ENCODE measurements at places on chromosomes 2 and 18.

DNA sequence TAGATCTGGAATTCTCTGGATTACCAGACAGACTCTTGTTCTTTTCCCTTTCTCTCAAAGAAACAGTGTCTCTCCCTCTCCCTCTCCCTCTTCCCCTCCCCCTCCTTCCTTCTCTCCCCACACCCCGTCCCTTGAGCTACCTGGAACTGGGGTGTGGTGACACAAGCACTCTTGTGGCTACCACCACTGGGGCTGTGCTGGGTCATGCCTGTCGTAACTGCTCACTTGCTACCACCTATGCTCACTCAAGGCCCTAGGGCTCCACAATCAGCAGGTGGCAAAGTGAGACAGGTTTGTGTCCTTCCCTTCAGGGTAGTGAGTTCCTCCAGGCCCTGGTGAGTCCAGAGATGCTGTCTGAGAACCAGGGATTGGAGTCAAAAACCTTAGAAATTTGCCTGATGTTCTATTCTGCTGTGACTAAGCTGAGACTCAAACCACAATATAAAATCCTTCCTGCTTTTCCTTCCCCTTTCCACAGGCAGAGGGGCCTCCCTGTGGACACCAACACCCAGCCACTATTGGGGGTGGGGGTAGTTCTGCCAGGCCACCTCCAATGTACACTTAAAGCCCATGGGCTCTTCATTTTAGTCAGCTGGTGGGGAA, 70.8 kb downstream of the OXER1 start:
- DNase-seq, result no peak

- DNase-seq, result no peak
These were observed 39.5 kb downstream of the SFT2D3 start for GRCh38 chr2:127740665-127741288.

- DNase-seq, result no peak
These were observed 73.3 kb upstream of the PNPT1 start for GRCh38 chr2:55766947-55767346.

DNA sequence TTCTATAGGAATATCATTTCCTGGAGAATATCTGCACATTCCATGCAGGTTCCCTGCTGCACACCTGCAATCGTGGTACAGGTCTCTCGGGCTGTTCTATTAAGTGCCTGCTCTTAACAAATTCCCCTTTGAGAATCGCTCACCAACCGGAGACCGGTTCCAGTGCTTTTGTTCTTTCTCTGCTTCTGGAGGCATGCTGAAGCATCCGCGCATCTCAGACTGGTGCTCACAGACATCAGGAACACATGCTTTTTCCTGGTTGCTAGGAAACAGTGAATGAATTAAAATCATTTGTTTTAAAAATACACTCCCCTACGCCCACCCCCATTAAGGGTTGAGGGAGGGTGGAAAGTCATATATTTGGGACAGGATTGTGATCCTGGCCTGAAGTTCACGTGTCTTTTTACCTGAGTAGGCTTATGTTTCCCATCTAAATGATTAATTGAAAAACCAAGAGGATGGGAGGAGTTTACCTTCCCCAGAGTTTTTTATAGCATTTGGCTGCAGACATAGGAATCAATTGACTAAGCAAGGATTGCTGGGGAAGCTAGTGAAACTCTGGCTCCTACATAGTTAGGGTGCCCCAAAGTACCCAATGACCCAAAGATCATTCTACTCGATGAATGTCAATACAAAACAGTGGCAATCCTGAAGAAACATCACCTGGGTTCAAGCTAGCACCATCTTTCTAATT, at the start of gene C2orf80:
C2orf80 (minus strand) TSS at position 221 of the 694 bp plus-strand sequence. CDS start 3,044 bp downstream, outside the sequence.
- no peak for DNase-seq

DNA sequence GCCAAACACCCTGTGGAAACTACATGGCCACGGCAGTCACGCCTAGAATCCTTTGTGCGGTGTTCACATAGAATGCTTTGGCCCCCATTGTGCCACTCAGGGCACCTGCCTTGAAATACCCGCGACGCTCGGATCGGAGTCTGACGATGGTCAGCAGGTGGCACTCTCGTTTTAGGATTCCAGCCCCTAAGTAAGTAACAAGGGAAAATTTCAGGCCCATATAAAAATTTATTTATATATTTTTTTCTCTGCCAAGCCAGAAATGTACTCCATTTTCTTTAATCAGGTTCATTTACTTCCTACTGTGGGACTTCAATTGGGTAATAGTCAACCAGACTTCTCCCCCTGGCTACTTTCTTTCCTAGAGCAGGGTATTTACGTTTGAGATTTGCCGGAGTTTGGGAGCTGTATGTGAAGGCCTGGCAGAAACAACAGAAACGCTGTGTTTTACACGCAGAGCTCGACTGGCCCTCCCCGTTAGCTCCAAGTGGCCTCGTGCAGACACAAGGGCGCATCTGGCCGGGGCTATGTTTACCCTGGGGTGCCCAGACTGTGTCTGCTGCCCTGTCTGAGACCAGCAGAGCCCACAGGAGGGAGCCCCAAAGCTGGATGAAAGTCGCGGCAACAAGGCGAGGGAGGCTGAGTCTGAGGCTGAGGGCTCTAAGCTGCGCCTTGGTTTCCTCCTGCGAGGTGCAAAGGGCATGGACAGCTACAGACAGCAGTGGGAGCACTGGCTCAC, 41.6 kb downstream of the LRRC30 start:
- no peak for DNase-seq

GRCh38 chr18:22477222-22477621, 59.5 kb upstream of the CTAGE1 start:
- no peak for DNase-seq

DNA sequence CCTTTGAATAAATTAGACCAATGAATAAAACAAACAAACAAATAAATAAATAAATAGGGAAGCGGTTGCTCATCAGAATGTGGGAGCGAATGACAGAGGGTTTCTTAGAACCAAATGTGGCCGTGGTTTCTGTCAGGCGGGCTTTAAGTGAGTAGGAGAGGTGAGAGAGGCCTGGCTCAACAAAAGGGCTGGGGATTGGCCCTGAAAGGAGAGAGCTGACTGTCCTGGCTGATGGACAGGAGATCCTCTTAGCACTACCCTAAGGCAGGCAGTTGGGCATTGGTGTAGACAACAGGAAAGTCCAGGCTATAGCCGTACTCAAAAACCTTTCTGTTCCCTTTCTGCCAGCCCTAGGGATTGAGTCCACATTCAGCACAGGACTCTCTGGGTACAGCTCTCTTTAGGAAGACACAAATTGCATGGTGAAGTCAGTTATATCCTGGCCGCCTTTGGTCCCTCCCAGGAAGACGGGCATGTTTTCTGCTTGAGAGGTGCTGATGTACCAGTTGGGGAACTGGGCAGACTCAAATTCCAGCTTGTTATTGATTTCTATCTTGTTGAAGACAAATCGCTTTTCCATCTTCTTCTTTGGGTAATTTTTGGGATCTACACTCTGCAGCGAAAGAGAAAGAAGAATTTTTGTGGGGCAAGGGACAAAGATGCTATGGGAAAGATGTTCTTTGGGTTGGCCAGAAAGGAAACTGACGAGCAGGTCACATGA, 6.5 kb downstream of the IL1B start:
- no peak for DNase-seq

DNA sequence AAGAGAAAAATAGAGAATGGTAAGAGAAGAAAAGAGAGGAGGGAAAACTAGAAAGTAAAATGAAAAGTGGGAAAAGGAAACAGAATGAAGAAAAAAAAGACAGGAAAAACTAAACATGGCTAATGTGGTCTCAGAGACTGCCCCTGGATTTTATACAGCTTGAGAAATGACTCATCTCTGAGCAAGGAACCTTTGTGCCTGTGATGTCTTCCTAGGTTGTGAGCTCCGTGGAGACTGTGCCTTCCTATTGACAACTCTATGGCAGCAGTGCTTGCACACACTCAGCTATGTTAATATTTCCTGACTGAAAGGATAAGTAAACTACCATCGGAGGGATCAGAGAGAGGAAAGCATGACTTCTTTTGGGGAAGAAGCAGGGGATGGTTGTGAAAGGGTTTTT, 203.8 kb downstream of the RDH14 start:
- DNase-seq, result no peak

- DNase-seq, result no peak
These were observed 27.7 kb upstream of the ATRAID start for GRCh38 chr2:27184115-27184514.

GRCh38 chr2:121723316-121723715, 13.4 kb downstream of the NIFK start:
- no peak for DNase-seq

DNA sequence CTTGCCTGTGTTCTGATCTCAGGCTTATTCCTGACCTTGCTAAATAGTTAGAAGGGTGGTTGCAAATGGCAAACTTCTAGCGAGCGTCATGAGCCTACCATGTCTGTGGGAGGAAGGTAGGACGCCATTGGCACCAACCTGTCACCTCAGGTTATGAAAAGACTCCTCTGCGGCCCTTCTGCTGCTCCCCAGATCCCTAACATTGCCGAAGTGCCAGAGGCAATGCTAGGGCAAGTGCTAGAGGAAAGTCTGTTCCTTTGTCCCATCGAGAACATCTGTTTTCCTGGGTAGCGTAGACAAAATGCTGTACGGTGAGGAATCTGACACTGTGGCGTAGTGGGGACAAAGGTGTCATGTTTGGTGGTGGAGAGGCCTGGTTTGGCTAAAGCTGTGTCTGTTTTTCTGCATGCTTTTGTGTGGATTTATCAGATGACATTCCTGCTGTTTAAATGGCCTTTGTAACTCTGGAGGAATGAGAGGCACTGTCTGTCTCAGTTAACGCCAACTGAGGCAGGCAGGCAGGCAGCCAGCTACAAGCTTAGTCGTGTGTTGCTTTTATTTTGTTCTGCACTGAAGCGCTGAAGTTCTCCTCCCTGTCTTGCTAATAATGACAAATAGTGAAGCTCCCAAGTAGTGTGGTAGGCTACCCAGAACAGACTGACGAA, 94.1 kb downstream of the PRPF40A start:
- DNase-seq, result no peak

DNA sequence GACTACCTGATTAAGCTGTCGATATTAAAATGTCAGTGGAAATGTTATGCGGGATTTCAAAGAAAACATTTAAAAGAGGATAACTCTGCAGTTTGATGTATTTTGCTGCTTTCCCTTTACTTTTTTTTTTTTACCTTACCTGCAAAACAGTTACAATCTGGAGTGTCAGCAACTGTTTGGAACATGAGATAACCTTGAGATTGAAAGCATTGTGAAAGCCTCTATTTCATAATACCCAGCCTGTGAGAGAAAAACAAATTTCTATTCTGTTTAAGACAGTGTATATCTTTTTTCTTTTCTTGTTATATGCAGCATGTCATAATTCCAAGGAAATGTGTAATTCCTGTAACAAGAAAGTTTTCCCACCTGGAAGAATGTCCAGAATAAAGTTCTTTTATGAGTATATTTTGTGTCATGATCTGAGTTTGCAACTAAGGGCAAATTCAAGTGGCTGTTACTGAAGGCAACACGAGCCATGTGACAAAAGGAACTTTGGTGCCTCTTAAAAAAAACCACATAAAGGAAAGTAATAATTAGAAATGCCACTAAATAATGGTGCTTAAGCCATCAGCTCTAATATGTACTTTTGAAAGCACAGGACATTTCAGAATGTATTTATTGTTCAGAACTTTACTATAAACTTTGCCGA, 297.0 kb upstream of the DSEL start:
- DNase-seq, result no peak

GRCh38 chr2:88190808-88191721, 20.9 kb downstream of the THNSL2 start:
- no peak for DNase-seq

DNA sequence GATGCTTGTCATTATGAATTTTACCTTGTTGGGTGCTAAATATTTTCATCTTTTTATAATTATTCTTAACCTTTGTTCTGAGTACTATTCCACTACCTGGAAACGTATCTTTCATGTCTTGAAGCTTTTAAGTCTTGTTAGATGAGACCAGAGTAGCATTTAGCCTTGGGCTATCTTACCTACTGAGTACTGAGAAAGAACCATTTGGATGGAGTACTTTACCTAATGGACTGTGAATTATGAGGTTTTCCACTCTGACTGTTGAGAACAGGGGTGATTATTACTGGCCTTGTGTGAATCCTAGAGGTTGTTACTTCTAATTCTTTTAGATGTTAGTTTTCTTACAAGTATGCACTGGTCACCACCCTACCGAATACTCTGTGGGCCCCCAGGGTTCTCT, 63.5 kb downstream of the CCDC102B start:
- DNase-seq, result no peak

- DNase-seq, result no peak
These were observed 72.1 kb upstream of the RGPD5 start for GRCh38 chr2:109722026-109722425.

DNA sequence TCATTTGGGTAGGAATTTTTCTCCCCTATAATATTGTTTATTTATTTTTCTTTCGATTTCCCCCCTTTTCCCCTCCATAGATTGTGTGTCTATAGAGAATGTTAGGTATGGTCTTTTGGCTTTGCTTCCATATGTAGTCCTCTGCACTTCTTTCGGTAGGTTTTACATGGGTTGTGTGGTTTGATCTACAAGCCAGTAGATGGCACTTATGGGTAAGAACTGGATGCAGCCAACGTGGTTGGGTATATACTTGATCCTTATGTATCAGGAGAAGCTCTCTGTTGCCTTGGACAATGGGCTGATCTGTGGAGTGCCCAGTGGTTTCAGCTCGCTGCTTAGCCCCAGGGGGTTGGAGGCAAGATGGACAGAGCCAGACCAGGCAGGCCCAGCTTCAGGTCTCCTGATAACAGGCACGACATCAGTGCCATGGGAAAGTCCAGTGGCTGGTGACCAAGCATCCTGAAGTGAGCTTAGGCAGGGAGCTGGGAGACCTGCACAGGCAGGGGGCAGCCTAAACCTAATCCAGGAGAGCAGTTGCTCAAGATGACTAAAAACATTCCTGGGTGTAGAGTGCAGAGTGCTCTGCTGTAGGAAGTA, 488.3 kb downstream of the CCDC85A start:
- no peak for DNase-seq

DNA sequence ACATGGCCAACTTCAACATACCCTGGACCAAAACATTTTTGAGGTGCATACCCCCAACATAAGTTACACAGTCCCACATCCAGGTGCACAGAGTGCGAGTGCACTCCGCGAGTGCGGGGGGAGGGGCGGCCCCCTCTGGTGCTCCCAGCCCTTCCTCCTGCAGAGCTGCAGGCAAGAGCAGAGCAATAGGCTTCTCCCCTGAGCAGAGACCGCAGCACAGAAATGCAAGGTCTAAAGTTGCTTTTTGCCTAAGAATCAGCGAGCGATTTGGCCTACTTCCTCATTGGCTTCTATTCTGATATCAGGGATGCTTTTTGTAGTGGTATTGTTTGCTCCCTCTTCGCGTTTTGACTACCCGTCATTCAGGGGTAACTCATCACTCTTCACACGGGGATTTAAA, 40.6 kb downstream of the BOLA3 start:
- no peak for DNase-seq

GRCh38 chr2:172978063-172978383, 97.6 kb upstream of the MAP3K20 start:
- no peak for DNase-seq

DNA sequence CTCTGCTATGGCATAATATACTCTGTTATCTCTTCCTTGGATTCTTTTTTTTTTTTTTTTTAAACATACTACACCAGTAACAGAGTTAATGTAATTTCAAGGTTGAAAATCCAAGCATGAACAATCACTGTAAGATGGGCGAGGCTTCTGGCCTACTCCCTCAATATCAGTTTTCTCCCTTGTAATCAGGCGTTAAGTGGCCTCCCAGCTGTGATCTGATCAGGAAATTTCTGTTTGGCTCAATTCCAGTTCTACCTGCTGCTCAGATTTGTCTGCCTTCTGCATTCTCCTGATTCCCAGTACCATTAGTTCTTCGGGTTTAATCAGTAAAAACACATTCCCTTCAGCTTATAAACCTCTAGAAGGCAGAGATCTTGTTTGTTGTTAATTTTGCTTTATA, 18.6 kb downstream of the PRKD3 start:
- DNase-seq, result no peak
